Activated CD4-positive, CD25-positive, alpha-beta regulatory T cell (primary cell): ENCODE measurements at places on chromosomes 1 and 21.

GRCh38 chr1:48688102-48688760 is 88.5 kb downstream of the BEND5 start:
- no peak for DNase-seq

DNA sequence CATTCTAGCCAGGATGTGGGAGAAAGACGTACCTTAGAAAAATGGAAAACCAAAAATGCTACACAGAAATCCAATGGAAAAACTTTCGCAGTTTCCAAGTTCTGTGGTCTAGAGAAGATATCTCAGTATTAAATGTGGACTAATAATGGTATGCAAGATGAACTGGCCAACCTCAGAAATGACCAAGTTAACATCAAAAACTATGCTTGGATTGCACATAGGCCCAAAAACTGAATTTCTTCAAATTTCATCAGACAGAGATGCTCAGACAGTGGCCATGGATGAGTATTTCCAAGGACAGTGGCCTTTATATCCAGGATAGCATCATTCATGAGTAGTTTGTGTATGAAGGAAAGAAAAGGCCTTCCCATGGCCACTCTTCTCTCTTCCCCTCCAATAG is 132.2 kb downstream of the TIAM1 start:
- no peak for DNase-seq

- DNase-seq = no peak
These were observed 32.4 kb upstream of the PRDX6 start for GRCh38 chr1:173444757-173445156.

GRCh38 chr21:18467715-18468114 is 64.1 kb upstream of the TMPRSS15 start:
- DNase-seq = no peak

DNA sequence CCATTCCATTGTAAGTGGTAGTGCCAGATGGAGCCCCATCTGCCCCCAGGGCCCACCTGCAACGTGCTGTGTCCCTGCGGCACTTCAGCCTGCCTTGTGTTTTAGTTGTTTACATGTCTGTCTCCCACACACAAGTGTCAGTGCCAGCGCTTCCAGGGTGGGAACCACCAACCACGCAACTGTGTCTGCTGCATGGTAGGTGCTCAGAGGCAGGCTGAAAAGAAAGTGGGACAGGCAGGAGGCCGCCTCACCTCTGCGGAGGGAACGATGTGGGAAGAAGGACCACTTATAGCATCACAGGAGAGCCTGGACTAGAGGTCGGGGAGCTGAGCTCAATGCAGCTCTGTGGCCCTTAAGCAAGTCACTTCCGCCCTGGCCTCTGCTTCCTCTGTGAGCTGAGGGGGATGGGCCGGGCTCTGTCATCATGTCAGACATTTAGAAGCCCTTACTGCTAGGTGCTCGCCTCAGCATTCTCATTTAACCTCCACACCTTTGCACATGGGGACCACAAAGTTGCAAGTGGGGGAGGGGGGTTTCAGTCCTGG is 17.9 kb downstream of the SLC9A1 start:
- peak; percentile 68 for DNase-seq

DNA sequence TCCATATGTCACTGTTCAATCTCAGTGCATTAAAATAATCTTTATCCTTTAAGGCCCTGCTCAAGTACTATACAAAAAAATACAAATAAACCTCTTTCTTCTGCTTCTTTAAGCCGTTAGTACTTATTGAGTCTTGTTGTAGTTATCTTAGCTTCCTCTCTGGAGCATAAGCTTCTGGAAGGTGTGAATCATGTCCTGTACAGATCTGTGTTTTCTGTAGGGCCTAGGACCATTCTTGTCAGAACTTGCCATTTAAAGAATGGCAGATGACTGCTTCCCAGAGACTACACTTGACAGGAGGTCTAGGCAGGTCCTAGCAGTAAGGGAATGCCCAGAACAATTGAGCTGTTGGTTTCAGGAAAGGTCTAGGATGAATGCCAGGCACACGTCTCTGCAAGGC is 12.9 kb downstream of the NEK7 start:
- no peak for DNase-seq

GRCh38 chr1:214102907-214103306 is 115.1 kb downstream of the PROX1 start:
- no peak for DNase-seq

DNA sequence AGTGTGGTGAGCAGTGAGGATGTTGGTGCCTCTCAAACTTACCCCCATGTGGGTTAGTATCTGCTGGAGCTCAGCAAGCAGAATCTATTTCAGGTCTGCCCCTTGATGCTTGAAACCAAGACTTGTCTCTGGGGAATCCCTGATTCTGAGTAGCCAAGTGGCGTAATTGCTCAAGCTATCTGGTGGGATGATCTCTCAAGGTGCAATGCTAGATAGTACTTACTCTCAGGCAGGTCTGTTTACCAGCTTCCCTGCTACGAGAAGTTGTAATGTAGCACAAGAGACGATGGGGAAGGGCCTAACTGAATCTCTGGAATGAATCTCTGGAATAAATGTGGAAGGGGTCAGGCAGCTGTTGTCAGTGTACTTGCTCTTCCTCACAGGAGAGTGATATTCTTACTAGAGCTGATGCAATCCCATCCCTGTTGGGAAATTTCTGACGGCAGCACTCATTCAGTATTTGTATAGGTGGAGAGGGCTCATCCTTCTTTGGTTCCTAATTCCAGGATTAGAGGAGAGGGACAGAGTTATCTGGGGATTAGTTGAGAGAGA is 65.4 kb downstream of the MACF1 start:
- DNase-seq = no peak

DNA sequence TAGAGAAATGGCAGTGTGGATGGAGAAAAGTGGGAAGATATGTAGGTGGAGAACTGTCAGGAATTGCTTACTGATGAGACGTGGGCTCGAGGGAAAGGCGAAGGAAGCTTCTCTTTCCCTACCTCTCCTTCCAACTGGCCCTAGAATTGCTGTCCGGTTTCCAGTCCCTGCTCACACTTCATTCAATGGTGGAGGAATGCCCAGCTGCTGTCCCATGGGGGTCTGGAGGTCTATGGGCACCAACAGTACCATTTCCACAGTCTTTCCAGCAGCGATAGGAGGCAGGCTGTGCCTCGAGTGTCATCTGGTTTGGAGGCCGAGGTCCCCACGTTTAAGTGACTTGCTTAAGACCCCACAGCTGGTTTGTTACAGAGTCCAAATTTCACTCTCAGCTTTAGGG is 31.5 kb upstream of the CD1D start:
- no peak for DNase-seq

- no peak for DNase-seq
These were observed 3.4 kb upstream of the AHDC1 start for GRCh38 chr1:27607239-27607804.

- DNase-seq = no peak
These were observed 45.7 kb downstream of the S1PR1 start for GRCh38 chr1:101282314-101283038.

GRCh38 chr1:161885759-161886158 is 119.6 kb downstream of the ATF6 start:
- no peak for DNase-seq

DNA sequence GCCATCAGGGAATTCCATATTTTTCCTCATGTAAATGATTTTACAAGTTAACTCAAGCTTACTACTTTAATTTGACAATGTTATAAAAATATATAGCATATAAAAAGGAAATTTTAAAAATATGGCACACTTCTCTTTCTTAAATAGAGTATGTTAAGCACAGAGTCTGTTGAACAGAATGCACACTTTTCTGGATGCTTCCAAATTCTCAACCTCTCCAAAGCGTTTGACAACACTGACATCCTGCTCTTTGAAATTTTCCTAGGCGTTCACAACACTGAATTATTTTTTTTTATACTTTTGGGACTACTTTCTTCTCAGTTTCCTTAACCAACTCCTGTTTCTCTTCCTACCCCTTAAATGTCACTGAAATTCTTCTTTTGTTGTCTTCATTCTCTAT is 117.8 kb upstream of the PLXNA2 start:
- DNase-seq = no peak

GRCh38 chr1:113391649-113392271 is 1.4 kb downstream of the MAGI3 start:
- DNase-seq = no peak

GRCh38 chr1:197213193-197213592 is 54.9 kb upstream of the CRB1 start:
- no peak for DNase-seq

DNA sequence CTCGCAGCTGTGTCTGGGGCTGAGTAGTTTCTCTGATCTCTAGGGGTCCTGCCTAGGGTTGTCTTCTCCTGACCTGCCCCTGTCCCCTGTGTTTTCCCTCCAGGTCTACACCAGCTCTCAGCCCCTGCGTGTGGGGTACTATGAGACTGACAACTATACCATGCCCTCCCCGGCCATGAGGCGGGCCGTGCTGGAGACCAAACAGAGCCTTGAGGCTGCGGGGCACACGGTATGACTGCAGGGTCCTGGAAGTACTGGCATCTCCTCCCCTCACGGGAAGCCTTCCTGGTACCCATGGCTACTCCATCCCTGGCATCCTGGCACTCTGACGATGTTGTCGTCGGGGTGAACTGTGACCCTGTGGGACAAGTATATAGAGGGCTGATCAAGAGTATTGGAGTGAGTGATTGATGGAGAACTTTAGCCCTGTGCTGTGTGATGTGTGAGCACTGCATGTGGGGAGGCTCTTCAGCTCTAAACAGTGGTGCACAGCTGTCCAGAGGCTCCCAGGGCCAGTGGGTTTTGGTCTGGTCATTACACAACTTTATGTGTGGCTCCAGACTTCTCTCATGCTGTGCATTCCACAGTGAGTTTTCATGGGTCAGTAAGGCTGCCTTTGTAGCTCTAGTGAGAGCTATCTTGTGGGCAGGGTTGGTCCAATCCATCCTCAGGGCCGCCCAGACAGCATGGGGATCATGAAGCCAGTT is 14.4 kb downstream of the FAAH start:
- no peak for DNase-seq

DNA sequence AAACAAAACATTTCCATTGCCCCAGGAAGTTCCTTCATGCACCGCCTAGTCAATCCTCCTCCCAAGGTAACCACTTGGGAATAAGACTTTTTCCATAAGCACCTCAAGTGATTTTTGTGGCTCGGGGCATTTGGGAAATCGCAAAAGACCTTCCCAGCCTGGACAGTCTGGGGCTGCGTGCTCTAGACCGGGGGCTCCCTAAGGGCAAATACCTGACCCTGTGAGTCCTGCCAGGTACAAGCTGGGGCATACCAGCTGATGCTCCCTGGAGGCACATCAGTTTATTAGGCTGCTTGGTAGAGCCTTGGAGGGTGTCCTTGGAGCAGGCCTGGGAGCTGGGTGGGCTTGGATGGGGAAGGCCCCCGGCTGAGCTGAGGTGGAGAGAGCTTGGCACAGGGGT is 34.4 kb downstream of the ALPL start:
- no peak for DNase-seq

- DNase-seq = no peak
These were observed 56.4 kb downstream of the AHCTF1 start for GRCh38 chr1:246875041-246876026.

- DNase-seq = no peak
These were observed 8.8 kb upstream of the FNDC7 start for GRCh38 chr1:108703939-108704338.

GRCh38 chr21:39511102-39511501 is 59.3 kb downstream of the SH3BGR start:
- no peak for DNase-seq

- DNase-seq = no peak
These were observed 289.7 kb upstream of the DPYD start for GRCh38 chr1:98210563-98210962.

DNA sequence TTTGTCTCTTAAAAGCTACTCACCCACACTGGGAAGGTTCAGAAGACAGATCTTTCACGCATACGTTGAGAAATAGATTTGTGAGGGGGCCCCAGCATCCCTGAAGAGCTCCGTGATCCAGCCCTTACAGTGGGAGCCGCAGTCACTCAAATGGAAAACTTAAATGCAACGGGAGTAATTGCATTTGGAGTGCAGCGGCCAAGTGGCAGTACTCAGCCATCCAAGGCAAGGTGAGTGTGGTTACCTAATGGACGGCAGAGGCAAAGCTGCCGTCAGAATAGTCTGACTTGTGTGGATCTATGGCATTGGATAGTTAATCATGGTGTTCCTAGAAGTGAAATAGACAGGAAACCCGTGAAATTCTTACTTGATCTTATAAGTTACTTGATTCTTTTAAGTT is 5.1 kb downstream of the SPSB1 start:
- DNase-seq = no peak

DNA sequence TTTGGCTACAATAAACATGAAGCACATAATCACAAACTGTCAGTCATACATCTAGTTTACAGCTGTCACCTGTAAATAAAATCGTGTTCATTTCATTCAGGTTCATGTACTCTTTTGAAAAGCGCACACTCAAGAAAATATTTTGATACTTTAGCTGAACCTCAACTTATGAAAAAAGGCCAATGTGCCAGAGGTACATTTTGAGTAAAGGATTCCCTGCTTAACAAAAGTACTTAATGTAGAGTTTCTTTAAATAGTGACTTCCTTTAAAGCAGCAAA is 37.7 kb upstream of the SLC30A10 start:
- DNase-seq = no peak

DNA sequence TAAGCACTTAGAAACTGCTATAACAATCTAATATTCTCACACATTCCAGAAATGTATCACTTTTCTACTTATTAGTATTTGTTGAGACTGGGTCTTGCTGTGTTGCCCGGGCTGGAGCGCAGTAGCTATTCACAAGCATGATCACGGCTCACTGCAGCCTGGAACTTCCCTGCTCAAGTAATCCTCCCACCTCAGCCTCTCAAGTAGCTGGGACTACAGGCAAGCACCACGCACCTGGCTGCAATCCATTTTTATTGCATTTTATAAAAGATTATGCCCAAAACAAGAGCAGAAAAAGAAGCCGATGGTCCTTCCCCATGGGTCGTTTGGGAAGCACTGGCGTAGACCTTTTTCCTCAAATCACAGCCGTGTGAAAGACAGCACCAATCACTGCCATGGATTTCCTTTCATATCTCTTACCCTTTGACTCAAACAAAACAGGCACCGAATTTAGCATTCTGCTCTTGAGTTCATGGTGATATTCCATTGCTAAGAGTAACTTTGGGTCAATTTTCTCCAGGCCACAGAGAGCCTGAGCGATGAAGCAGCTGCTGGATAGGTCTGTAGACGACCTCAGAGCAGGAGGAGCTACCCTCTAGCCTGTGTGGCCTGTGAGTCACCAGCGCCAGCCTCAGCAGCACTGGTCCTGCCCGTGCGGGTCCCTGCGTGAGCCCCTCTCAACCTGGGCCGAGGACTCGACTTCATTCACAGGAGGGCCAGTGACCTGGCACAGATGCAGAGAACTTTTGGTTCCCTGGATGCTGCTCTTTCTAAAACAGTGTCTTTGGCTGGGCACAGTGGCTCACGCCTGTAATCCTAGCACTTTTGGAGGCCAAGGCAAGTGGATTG is 80.8 kb downstream of the PIK3CD start:
- no peak for DNase-seq

- DNase-seq = no peak
These were observed 97.6 kb downstream of the PCNX2 start for GRCh38 chr1:233197940-233198339.

- no peak for DNase-seq
These were observed 59.9 kb downstream of the MAN1C1 start for GRCh38 chr1:25676488-25676887.
